A549 treated with GW870086 at 1 μM for 4 hours (cell line): ENCODE measurements at places on chromosomes 3 and 15. TPM values are rescaled to one million over a fixed set of nuclear protein-coding genes. Genes with fewer than 3 reads are reported as not detected.

Gene CTXND1
- 0.01 to 0.02 TPM (median 0.02 TPM) in 3 of 5 replicates, not detected in the others for total RNA-seq

Gene IP6K2
- total RNA-seq, result 43.9 to 52.0 TPM (median 47.8 TPM) in 5 replicates

Gene CSTA
- total RNA-seq, result 0.43 to 2.0 TPM (median 0.81 TPM) in 5 replicates

Gene NEK11
- total RNA-seq, result 4.0 to 4.9 TPM (median 4.7 TPM) in 5 replicates

Gene RFX7
- 8.1 to 14.8 TPM (median 13.3 TPM) in 5 replicates for total RNA-seq

Gene WDR6
- total RNA-seq, result 61.1 to 69.8 TPM (median 66.9 TPM) in 5 replicates

Gene PDIA3
- total RNA-seq, result 250 to 364 TPM (median 349 TPM) in 5 replicates

Gene CHL1
- not detected in 5 replicates for total RNA-seq

Gene NR2C2
- 10.0 to 18.1 TPM (median 16.7 TPM) in 5 replicates for total RNA-seq

Gene AP3B2
- total RNA-seq, result 0.47 to 1.0 TPM (median 0.68 TPM) in 5 replicates

Gene C3orf20
- 0.05 TPM in 1 of 5 replicates, not detected in the others for total RNA-seq

Gene HOMER2
- total RNA-seq, result 12.2 to 14.1 TPM (median 12.8 TPM) in 5 replicates

Gene PCYT1A
- total RNA-seq, result 29.3 to 38.1 TPM (median 33.4 TPM) in 5 replicates

Gene GSK3B
- total RNA-seq, result 22.8 to 28.0 TPM (median 27.6 TPM) in 5 replicates

Gene BCL2A1
- 10.2 to 13.6 TPM (median 10.8 TPM) in 5 replicates for total RNA-seq

Gene DGKG
- total RNA-seq, result 6.0 to 12.7 TPM (median 8.7 TPM) in 5 replicates

Gene ALS2CL
- total RNA-seq, result 5.8 to 9.4 TPM (median 8.6 TPM) in 5 replicates

Gene OSTN
- total RNA-seq, result not detected in 5 replicates

Gene ASB14
- not detected in 5 replicates for total RNA-seq

Gene GOLGA6A
- 0.06 to 0.16 TPM (median 0.09 TPM) in 5 replicates for total RNA-seq

Gene GNAT1
- total RNA-seq, result not detected in 5 replicates

Gene GJD2
- not detected in 5 replicates for total RNA-seq

Gene ARPC4
- total RNA-seq, result 151 to 231 TPM (median 160 TPM) in 5 replicates

Gene GOLGA8Q
- not detected in 5 replicates for total RNA-seq

Gene HTD2
- 6.7 to 8.2 TPM (median 8.1 TPM) in 5 replicates for total RNA-seq

Gene C2CD4A
- 0.07 to 0.40 TPM (median 0.19 TPM) in 5 replicates for total RNA-seq

Gene ACTC1
- 0.10 to 0.27 TPM (median 0.16 TPM) in 4 of 5 replicates, not detected in the other for total RNA-seq

Gene SLC9C1
- not detected in 5 replicates for total RNA-seq

Gene CFAP91
- 0.11 to 0.43 TPM (median 0.31 TPM) in 4 of 5 replicates, not detected in the other for total RNA-seq

Gene DAZL
- not detected in 5 replicates for total RNA-seq

Gene LPCAT4
- total RNA-seq, result 47.2 to 62.6 TPM (median 59.1 TPM) in 5 replicates

Gene CCR3
- not detected in 5 replicates for total RNA-seq

Gene SPTSSB
- total RNA-seq, result 0.10 TPM in 1 of 5 replicates, not detected in the others

Gene SLC22A14
- total RNA-seq, result not detected in 5 replicates

Gene IMPG2
- not detected in 5 replicates for total RNA-seq

Gene ACOX2
- 6.9 to 11.0 TPM (median 9.1 TPM) in 5 replicates for total RNA-seq

Gene PIGX
- 30.4 to 34.3 TPM (median 31.9 TPM) in 5 replicates for total RNA-seq

Gene CRYGS
- 0.38 to 1.4 TPM (median 0.71 TPM) in 5 replicates for total RNA-seq

Gene LYZL4
- not detected in 5 replicates for total RNA-seq

Gene BUB1B
- total RNA-seq, result 25.4 to 30.8 TPM (median 28.2 TPM) in 5 replicates

Gene MINAR1
- total RNA-seq, result 0.39 to 0.64 TPM (median 0.53 TPM) in 5 replicates

Gene LMAN1L
- total RNA-seq, result not detected in 5 replicates

Gene ACKR2
- 0.08 to 0.10 TPM in 2 of 5 replicates, not detected in the others for total RNA-seq

Gene KLHL40
- not detected in 5 replicates for total RNA-seq

Gene DNAH12
- 0.05 to 0.16 TPM (median 0.08 TPM) in 3 of 5 replicates, not detected in the others for total RNA-seq

Gene P2RY1
- 0.43 to 0.60 TPM (median 0.50 TPM) in 5 replicates for total RNA-seq

Gene ZNF280D
- total RNA-seq, result 13.5 to 15.8 TPM (median 15.1 TPM) in 5 replicates

Gene NDUFB4
- 206 to 298 TPM (median 215 TPM) in 5 replicates for total RNA-seq

Gene HDGFL3
- total RNA-seq, result 38.1 to 64.9 TPM (median 52.9 TPM) in 5 replicates

Gene NOX5
- 0.14 to 0.37 TPM (median 0.22 TPM) in 5 replicates for total RNA-seq

Gene ROPN1B
- total RNA-seq, result not detected in 5 replicates

Gene SLC9A9
- 0.22 to 0.42 TPM (median 0.36 TPM) in 3 of 5 replicates, not detected in the others for total RNA-seq

Gene PLOD2
- 76.2 to 120 TPM (median 111 TPM) in 5 replicates for total RNA-seq

Gene MOBP
- total RNA-seq, result 0.09 to 0.37 TPM in 2 of 5 replicates, not detected in the others

Gene CALML4
- total RNA-seq, result 7.8 to 10.7 TPM (median 9.1 TPM) in 5 replicates
